ENCODE measurements at places on chromosomes 11 and 22. TPM values are rescaled to one million over a fixed set of nuclear protein-coding genes. Genes with fewer than 3 reads are reported as not detected.

DNA sequence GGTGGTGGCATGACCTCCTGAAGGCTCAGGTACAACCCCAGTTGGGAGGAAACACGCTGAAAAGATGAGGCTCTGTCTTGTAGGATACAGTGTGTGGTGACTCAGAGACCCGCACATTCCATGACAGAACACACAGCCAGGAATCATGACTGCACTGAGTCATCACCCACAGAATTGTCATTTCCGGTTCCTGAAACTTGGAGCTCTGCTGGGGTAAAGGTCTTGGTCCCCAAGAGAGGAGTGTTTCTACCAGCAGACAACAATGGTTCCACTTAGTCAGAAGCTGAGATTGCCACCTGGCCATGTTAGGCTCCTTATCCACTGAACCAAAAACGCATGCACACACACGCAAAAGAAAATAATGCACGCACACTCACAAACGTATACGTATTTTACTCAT is 31.5 kb upstream of the CYB5R3 start:
- DNase-seq, result no peak

DNA sequence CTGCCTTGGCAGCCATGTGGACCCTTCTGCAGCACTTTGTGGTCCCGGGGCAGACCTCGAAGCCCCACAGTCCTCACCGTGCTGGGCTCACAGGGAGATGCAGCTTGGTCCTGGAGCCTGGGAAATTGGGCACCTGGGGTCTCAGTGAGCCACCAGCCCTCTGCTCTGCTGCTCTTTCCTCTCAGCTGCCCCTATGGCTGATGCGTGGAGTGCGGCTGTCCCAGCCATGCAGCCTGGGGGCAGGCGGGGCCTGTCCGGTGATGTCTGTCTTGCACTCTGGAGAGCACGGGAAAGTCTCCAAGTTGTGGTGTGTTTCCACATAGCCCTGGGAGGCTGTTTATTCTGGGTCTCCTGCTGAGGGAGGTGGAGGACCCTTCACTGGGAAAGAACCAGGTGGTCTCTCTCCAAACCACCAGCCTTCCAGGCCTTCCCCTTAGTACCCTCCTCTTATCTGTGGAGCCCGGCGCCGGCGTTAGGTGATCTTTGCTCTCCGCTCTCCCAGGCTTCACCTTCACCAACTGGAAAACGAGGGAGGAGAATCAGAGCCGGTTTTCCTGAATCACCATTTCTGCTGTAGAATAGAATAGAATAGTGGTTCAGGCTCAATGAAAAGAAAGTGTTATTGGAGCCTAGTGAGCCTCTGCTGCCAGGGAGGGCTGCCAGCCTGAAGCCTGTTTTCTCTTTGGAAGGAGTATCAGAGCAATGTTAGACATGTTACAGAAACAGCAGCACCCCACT is 41.2 kb upstream of the GRAMD4 start:
- no peak for DNase-seq

- DNase-seq, result no peak
These were observed 17.0 kb downstream of the FADS3 start for GRCh38 chr11:61874377-61874809.

GRCh38 chr11:101010899-101011298 is 118.7 kb downstream of the PGR start:
- DNase-seq, result no peak

DNA sequence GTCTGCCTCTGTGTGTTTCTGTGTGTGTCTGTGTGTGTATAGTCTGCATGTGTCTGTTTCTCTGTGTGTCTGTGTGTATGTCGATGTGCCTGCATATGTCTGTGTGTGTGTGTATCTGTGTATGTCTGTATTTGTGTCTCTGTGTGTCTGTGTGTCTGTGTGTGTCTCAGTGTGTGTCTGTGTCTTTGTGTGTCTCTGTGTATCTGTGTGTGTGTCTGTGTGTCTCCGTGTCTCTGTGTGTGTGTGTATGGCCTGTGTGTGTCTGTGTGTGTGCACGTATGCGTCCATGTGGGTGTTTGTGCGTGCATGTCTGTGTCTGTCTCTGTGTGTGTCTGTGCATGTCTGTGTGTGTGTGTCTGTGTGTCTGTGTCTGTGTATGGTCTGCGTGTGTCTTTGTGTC is 439 bp downstream of the SNX32 start:
- DNase-seq, result no peak

DNA sequence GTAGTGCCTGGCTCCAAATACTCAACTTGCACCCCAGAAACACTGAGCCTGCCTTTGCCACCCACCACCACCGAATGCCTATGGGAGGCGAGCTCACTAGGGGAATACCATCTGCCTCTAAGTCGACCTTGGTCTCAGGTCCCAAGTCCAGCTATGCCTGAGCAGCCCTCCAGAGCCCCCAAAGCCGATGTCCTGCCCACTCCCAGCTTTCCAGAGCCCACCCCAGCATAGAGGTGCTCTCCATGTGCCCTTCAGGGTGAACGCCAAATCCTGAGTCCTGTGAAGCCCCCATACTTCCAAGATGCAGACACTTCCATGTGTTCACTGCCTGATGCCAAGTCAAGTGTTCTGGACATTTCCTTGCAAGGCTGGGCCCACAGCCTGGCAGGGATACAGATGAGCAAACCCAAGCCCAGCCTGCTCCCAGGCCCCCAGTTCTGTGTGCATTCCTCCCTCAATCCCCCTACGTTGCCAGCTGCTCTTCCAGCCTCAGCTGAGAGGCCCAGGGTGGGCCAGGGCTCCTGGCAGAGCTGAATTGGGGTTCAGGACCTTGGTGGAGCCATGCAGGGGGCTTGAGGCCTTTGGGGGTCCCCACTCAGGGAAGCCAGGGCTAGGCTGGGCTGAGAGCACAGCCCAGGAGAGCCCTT is 2.6 kb upstream of the KMT5B start:
- DNase-seq, result no peak

The OR4D5 gene
- not detected for total RNA-seq
